ENCODE measurements at places on chromosomes 16 and 17. TPM values are rescaled to one million over a fixed set of nuclear protein-coding genes. Genes with fewer than 3 reads are reported as not detected.

DNA sequence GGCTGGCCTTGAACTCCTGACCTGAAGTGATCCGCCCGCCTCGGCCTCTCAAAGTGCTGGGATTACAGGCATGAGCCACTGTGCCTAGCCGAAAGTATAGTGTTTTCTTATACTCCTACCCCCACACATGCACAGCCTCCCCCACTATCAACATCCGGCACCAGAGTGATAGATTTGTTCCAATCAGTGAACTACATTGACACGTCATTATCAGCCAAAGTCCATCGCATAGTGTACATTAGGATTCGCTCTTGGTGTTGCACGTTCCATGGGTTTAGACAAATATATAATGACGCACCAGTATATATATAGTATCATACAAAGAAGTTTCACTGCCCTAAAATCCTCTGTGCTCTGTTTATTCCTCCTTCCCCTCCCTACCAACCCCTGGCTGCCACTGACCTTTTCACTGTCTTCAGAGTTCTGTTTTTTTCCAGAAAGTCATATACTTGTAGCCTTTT is 11.9 kb upstream of the TM4SF5 start:
- DNase-seq, result no peak
- H3K27ac ChIP-seq, result no peak overlapping the region
- no peaks in the 10 kb centered on the region for H3K36me3 ChIP-seq
- H3K4me3 ChIP-seq, result no peak overlapping the region
- peaks cover 6% of the 10 kb centered on the region for H3K27me3 ChIP-seq

GRCh38 chr17:252456-252855 is 71.0 kb upstream of the DOC2B start:
- no peaks in the 10 kb centered on the region for H3K27me3 ChIP-seq
- no peak for DNase-seq
- H3K36me3 ChIP-seq, result no peaks in the 10 kb centered on the region

DNA sequence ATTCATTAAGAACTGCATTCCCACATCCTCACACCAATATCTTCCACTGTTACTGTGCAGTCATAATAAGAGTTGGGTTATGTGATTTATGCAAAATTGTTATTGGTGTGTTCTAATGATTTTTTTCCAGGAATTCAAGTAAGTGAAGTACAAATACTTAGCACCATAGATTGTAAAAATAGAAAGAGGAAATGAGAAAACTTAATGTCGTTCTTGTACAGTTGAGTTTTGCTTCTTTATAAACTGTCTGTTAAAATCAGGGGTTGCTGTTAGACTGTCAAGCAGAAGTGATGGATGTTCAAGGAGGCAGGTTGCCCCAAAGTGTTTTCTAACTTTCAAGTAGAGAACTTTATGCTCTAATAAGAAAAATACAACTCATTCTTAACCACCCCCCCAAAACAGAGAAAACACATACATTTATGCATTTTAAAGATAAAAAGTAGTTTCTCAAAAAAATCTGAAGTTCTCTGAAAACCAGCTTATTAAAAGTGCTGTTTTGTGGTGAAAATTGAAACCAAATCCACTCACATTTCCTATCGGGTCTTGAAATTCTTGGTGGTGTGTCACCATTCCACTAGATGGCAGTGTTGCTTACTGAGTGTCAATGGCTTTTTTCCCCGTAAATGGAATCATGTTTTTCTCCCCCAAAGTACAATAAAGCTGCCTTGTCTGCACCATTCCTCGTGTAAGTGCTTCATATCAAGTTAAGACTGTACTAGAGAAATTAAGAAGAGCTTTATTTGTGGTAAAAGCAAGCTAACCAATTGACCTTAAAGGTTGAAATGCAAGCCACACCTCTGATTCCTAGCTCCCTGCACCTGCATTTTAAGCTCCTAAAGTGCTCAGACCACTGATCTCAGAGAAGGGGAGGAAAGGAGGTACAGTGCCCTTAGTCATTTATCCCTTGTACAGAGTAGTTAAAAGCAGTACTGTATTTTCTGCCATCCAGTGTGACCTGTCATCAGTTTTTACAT is 4.7 kb upstream of the IGSF6 start:
- no peak overlapping the region for H3K4me3 ChIP-seq
- peaks cover 19% of the 10 kb centered on the region for H3K36me3 ChIP-seq
- no peaks in the 10 kb centered on the region for H3K27me3 ChIP-seq
- peak; percentile 43 for DNase-seq
- H3K4me1 ChIP-seq, result peaks cover 48% of the 10 kb centered on the region

DNA sequence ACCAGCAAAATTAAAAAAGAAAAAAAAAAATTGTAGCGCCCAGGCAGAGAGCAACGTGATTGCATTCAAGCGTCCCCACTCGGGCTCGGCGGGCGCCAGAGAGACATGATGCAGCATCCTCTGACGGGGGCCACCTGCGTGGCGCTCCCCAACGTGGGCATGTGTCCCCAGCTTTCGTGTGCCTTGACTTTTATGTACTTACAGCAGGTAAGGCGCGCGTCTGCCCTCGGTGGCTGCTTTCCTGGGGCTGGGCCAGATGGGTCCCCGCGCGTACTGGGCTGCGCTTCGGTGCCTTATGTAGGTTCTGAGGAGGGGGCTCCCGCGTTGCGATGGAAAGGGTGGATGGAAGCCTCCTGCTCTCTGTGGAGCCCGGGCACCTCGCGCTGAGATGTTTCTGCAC is 28.4 kb upstream of the RBFOX1 start:
- H3K4me3 ChIP-seq, result no peak overlapping the region
- no peak for DNase-seq
- peaks cover 22% of the 10 kb centered on the region for H3K27me3 ChIP-seq
- H3K4me1 ChIP-seq, result no peaks in the 10 kb centered on the region
- no peaks in the 10 kb centered on the region for H3K36me3 ChIP-seq

Gene CCL7
- total RNA-seq, result not detected

Gene ITGAX
- 4.4 TPM for total RNA-seq

Gene SPSB3
- total RNA-seq, result 14.4 TPM

DNA sequence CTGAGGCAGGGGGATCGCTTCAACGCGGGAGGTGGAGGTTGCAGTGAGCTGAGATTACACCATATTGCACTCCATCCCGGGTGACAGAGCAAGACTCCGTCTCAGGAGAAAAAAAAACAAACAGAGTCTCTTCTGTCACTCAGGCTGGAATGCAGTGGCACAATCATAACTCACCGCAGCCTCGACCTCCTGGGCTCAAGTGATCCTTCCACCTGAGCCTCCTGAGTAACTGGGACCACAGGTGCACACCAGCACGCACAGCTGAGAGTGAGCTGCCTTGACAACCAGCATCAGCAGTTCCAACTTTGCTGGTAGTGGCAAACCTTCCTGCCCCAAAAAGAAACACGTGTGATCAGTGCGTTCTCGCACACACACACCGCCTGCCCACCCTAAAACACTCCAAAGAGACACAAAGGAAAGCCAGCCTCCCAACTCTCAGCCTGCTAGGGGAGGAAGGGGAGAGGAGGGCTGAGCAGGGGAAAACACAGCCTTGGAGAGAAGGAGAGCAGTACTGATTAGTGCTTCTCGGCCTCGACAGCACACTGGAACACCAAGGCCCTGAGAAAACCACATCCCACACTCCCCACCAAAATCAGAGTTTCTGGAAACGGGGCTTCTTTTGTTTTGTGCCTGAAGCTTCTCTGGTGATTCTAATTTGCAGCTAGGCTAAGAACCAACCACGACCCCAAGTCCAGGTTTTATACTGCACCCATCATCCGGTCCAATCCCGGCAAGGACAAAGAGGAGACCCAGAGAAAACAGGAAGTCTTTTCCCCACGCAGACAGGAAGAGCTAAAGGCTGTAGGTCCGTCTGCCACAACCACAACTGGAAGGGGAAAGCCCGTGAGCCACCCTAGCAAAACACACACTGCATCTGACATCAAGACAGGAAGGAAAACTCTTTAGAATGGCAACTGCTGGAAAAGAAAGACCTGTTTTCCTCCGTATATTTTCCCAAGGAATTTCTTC is 28.8 kb downstream of the ZCCHC14 start:
- DNase-seq, result peak; percentile 71
- H3K4me3 ChIP-seq, result peak overlapping the region; percentile 66
- peak overlapping the region; percentile 86 for H3K27ac ChIP-seq
- no peaks in the 10 kb centered on the region for H3K27me3 ChIP-seq
- peaks cover 40% of the 10 kb centered on the region for H3K4me1 ChIP-seq
- H3K36me3 ChIP-seq, result peaks cover 2% of the 10 kb centered on the region

DNA sequence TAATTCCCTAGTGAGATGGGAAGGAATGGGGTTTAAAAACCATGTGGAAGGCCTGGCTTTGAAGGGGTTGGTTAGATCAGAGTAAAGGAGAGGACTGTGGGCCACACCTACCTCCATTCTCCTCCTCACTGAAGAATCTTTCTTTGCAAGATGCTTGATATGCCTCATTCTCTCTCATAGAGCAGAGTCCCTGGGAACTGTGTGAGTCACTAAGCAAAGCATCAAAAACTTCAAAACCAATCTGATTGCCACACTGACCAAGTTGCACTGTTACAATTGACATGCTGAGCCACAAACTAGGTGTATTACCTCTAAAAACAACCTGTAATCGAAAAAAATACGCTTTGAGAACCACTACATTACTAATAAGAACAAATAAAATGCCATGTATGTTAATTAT is 2.0 kb downstream of the TUBD1 start:
- peaks cover 30% of the 10 kb centered on the region for H3K36me3 ChIP-seq
- H3K27ac ChIP-seq, result peak overlapping the region; percentile 68
- no peaks in the 10 kb centered on the region for H3K27me3 ChIP-seq
- H3K4me3 ChIP-seq, result peak overlapping the region; percentile 61
- no peak for DNase-seq

DNA sequence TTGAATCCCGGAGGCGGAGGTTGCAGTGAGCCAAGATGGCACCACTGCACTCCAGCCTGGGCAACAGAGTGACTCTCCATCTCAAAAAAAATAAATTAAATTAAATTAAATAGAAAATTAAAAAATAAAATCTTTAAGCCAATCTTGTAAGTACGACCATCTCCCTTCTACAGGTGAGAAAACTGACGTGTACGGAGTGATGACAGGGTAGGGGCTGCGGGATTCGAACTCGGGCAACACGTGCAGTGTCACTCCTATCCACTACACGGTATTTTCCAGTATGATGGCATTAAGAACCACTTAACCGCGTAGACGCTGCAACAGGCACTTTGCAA is 762 bp downstream of the WDR59 start:
- H3K36me3 ChIP-seq, result peaks cover 4% of the 10 kb centered on the region
- H3K27ac ChIP-seq, result peak overlapping the region; percentile 91
- H3K27me3 ChIP-seq, result no peaks in the 10 kb centered on the region
- no peak for DNase-seq
- H3K4me3 ChIP-seq, result peak overlapping the region; percentile 86

DNA sequence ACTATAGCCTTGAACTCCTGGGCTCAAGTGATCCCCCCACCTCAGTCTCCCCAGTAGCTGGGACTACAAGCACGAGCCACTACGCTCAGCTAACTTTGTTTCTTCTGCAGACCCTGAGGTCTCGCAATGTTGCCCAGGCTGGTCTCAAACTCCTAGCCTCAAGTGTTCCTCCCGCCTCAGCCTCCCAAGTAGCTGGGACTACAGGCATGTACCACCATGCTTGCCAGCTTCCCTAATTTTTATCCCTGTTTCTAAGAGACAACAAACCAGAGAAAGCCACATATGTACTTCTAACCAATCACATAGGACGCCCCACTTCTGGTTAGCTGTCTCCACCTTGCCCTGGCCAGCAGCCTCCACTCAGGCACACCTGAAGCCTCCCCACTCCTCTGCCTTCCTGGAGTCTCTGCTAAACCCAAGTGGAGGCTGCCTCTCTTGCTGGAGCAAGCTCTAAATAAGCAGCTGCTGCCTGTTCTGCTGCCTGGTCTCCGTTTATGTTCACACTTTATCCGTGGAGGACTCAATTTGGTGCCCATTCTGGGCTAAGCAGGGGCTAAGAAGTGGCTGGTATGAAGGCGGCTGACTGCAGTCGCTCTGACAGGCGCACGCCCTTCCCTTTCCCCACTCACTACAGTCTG is 24.7 kb downstream of the NSMCE1 start:
- no peak overlapping the region for H3K4me3 ChIP-seq
- DNase-seq, result no peak
- peaks cover 69% of the 10 kb centered on the region for H3K36me3 ChIP-seq
- no peaks in the 10 kb centered on the region for H3K27me3 ChIP-seq
- peak overlapping the region; percentile 68 for H3K27ac ChIP-seq

GRCh38 chr17:34375426-34375997 is 12.5 kb upstream of the CCL1 start:
- no peak for DNase-seq

- H3K27me3 ChIP-seq, result no peaks in the 10 kb centered on the region
- peaks cover 16% of the 10 kb centered on the region for H3K36me3 ChIP-seq
- DNase-seq, result no peak
- no peak overlapping the region for H3K4me3 ChIP-seq
- H3K4me1 ChIP-seq, result no peaks in the 10 kb centered on the region
Measured at GRCh38 chr17:39183045-39183444, 14.4 kb downstream of the CACNB1 start.

Gene CHST5
- not detected for total RNA-seq

DNA sequence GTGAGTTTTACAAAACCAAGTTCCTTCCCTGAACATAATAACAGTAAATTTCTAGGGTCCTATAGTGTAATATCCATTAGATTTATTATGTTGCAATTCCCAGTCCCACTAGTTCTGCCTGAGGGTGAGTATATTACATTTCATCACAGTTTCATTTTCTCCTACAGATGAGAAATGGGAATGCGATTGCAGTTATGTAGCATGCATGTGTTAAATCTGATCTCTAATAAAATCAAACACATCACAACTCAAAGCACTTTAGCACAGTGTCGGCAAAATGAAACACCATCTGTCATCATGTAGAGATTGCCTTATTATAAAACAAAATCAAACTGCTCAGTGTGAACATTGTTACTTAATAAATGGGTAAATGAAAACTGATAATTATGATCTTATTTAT is 180.5 kb upstream of the TOX3 start:
- no peak for DNase-seq
- H3K4me3 ChIP-seq, result no peak overlapping the region
- H3K36me3 ChIP-seq, result no peaks in the 10 kb centered on the region
- H3K27ac ChIP-seq, result no peak overlapping the region

Gene DHX38
- 70.4 TPM for total RNA-seq

GRCh38 chr17:8894673-8895578 is 27.5 kb upstream of the PIK3R6 start:
- H3K36me3 ChIP-seq, result peaks cover 56% of the 10 kb centered on the region
- H3K27me3 ChIP-seq, result no peaks in the 10 kb centered on the region
- H3K27ac ChIP-seq, result peak overlapping the region; percentile 60
- peaks cover 69% of the 10 kb centered on the region for H3K4me1 ChIP-seq
- no peak overlapping the region for H3K4me3 ChIP-seq

GRCh38 chr16:86962913-86963312 is 354.3 kb downstream of the C16orf95 start:
- no peak overlapping the region for H3K4me3 ChIP-seq
- H3K36me3 ChIP-seq, result no peaks in the 10 kb centered on the region
- no peak for DNase-seq
- H3K27ac ChIP-seq, result no peak overlapping the region
- peaks cover 12% of the 10 kb centered on the region for H3K27me3 ChIP-seq

- H3K4me1 ChIP-seq, result peaks cover 17% of the 10 kb centered on the region
- peaks cover 14% of the 10 kb centered on the region for H3K36me3 ChIP-seq
- no peaks in the 10 kb centered on the region for H3K27me3 ChIP-seq
- H3K4me3 ChIP-seq, result no peak overlapping the region
- no peak for DNase-seq
Measured at GRCh38 chr16:22225060-22225459, 19.0 kb downstream of the EEF2K start.

Gene SPNS3
- 24.7 TPM for total RNA-seq

Gene SLC5A11
- 0.18 TPM for total RNA-seq
